ENCODE measurements at places on chromosomes 1 and 21. TPM values are rescaled to one million over a fixed set of nuclear protein-coding genes. Genes with fewer than 3 reads are reported as not detected.

The RNU1-3 gene
- not detected for polyA plus RNA-seq

The CD244 gene
- not detected for polyA plus RNA-seq

GRCh38 chr1:167145965-167146364 is 52.1 kb downstream of the STYXL2 start:
- no peak for DNase-seq

GRCh38 chr1:201365251-201365650 is 12.2 kb downstream of the TNNT2 start:
- DNase-seq = no peak

The FAM167B gene
- 3.3 TPM for polyA plus RNA-seq

GRCh38 chr1:101588677-101589076 is 351.9 kb downstream of the S1PR1 start:
- no peak for DNase-seq

GRCh38 chr1:218556016-218556415 is 210.9 kb downstream of the TGFB2 start:
- no peak for DNase-seq

GRCh38 chr1:183089025-183089639 is 65.9 kb downstream of the LAMC1 start:
- DNase-seq = no peak

DNA sequence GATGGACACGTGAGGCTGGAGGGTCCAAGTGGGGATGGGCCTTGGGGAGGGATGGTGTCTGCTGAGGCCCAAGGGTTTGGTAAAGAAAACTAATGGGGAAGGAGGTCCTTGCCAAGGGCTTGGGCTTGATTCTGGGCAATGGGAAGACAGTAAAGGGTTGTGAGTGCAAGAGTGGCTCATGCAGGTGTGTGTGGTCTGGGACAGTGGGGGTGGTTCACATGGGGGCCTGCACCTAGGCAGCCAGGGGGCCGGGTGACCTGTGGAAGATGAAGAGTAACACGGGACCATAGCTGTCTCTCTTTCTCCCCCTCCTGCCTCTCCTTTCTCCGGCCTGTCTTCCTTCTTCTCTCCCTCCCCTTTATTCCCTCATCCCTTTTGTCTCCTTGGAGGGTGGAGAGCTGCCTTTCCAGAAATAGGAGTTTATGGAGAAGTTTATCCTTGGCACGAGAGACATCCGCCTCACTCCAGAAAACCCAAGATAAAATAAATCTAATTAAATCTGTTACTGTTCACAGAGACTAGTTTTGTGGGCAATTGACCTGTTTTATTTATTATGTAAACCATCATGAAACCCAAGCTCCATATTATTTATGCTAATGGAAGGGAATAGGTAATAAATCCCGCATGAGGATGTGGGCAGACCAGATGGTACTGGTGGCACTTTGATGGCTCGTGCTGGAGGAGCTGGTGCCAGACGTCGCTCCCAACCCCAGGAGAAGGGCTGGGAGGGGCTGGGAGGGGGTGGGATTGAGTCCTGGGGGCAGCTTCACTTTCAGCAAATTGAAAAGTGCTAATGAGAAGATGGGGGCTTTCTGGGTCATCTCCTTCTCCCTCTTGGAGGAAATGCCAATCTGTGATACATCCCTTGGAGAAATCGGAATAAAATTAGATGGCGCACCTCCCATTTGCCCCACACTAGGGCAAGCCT is 272.9 kb upstream of the CSF3R start:
- DNase-seq = no peak

The RHD gene
- polyA plus RNA-seq = 1.1 TPM

- no peak for DNase-seq
These were observed 31.4 kb upstream of the MROH9 start for GRCh38 chr1:170903961-170904360.

- no peak for DNase-seq
These were observed 9.1 kb upstream of the METTL13 start for GRCh38 chr1:171772312-171772711.

The CACHD1 gene
- 11.8 TPM for polyA plus RNA-seq

DNA sequence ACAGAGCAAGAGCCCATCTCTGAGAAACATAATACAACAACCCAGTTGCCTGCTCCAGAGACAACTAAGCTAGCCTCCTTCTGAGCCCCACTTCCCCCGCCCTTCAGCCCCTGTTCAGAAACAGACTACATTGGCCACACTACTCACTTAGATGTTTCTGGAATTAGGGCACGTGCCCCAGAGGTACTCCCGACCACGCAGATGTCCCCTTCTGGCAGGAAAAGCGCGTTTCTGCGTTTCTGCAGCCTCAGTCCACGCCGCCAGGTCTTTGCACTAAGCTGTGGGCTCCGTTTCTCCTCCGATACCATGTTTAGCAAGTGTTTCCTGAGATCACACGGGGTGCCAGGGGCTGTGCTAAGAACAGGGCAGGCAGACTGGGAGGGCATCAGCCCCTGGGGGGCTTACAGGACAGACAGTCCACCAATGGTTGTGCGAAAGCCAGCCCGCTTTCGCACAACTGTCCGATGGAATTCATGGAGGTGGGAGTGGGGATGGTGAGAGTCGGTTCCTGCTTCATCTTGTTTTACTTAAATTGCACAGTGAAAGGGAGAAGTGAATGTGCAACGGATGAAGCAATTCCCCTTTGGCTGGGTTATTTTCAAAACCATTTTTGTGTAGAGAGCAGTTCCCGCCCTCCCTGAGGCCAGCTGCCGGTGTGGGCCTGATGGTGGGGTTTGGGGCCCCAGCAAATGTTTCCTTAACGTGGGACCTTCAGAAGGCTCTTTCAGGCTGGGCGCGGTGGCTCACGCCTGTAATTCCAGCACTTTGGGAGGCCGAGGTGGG is 2.7 kb downstream of the PIK3CD start:
- no peak for DNase-seq

The MOB3C gene
- polyA plus RNA-seq = 11.2 TPM

GRCh38 chr1:246139745-246140182 is 367.3 kb downstream of the SMYD3 start:
- no peak for DNase-seq

The SLC16A4 gene
- not detected for polyA plus RNA-seq

DNA sequence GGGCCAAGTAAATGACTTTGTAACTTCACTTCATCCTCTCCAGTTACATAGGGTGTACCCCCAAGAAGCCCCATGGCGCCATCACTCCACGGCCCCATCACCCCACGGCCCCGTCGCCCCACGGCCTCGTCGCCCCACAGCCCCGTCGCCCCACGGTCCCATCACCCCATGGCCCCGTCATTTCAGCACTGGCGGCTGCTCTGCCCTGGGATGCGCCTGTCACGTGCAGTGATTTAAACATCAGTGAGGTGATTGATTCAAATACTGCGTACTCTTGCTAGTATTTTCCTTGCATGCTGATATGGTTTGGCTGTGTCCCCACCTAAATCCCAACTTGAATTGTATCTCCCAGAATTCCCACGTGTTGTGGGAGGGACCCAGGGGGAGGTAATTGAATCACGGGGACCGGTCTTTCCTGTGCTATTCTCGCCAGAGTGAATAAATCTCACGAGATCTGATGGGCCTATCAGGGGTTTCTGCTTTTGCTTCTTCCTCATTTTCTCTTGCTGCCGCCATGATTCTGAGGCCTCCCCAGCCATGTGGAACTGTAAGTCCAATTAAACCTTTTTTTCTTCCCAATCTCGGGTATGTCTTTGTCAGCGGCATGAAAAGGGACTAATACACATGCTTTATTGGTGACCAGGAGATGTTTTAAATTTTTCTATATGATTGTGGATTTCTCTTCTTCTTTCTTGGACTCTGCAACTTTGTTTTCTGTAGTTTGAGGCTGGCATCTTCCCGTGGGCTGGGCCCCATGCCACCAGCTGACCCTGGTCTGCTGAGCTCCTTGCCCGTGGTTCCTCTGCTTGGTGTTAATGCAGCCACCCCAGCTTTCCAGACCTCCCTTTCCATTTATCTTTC is 50.1 kb upstream of the PCBP3 start:
- no peak for DNase-seq

GRCh38 chr1:26119892-26120608 is 8.4 kb downstream of the PDIK1L start:
- no peak for DNase-seq

DNA sequence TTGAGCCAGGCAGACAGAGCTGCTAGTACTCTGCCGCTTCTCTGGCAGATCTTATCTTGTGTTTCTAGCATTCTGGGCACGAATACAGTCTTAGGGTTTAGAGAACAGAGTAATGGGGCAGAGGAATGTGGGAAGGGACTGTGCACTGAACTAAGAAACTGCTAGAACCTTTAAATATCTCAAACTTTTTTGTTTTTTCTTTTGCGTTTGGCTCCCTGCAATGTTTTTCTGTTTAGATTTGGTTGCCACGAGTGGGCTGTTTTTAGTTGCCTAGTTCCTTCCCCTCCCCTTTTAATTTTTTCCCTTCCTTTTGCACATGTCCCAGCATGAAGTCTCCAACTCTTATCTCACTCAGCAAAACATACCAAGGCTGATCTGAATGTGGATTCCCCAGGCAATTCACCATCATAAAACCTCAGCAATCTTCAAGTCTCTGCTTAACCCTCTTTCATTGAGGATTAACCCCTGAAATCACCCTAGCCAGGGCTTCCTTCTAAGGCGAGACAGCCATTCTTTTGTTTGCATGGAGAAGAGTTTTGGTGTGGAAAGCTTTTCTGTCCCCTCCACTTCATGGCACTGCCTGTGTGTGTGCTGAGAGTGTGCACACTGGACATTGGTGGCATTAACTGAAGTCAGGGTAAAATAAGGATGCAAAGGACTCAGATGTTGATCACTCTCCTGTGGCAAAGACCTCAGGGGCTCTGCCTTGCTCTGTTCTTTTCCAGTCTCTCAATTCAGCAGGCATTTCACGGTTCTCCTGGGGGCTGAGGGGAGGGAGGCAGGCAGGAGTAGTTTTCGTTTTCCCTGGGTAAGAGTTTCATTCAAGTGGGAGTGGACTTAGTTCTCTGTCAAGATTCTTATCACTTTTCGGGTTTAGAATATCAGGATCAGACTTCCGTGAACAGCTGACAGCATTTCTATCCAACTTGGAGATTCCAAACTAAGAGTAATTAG is 2.8 kb upstream of the ATF3 start:
- DNase-seq = no peak

- no peak for DNase-seq
These were observed 5.9 kb downstream of the SSR2 start for GRCh38 chr1:156014829-156015228.

DNA sequence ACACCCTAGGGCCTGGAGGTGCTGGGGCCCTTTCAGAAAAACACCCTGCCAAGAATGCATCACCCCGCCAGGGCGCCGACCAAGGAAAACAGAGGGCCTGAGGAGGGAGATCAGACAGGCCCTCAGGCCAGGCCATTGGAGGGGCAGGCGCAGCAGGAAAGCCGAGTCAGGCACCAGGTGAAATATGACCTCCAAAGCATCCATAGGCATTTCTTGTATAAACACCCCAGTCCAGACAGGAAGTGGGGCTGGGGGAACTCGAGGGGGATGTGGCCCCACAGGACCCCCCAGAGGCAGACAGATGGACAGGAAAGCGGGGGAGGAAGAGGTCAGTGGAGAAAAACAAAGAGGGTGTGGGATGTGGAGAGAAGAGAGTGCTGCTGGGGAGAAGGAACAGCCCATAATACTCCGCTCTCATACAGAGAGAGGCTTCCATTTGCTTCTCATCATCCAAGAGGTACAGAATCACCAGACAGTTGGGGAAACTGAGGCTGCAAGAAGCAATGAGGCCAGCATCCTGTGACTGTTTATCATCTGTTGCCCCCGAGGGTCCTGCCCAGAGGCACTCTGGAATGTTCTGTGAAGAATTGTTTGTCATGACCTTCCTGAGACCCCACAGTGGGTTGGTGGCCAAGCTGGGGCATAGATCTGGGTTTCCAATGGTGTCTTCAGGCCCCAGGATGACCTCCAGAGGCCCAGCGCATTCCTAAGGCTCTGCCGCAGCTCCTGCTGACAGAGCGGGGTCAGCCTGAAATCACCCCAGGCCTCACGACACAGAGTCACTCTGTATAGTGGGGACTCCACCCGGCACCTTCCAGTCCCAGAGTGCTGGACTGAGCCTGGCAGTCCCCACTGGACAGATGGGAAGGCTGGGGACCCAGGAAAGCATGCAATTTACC is 18.0 kb downstream of the TRIM62 start:
- DNase-seq = no peak

The LAMB3 gene
- 0.43 TPM for polyA plus RNA-seq

The ADORA3 gene
- polyA plus RNA-seq = 0.36 TPM

- no peak for DNase-seq
These were observed 8.1 kb downstream of the MTHFR start for GRCh38 chr1:11797525-11798216.

DNA sequence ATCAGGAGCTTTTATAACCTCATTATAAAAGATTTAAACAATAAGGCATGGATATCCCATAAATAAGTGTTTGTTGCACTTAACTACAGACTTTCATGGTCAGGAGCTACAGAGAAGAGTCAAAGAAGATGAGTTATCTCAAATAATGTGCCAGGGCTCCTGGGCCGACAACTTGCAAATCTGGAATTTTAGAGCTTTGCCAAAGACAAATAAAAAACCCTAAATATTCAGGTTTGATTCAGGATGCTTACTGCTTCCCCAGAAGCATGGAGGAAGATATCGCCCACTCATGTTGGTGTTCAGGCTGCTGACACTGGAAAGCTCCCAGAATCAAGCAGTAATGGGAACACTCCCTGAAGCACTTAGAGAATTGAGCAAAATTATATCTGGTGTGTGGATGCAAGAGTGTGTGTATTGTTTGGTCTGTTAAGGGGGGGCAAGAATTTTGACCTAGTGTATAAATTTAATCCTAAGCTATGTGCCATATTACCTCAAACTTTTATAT is 176.9 kb upstream of the ESRRG start:
- no peak for DNase-seq

GRCh38 chr21:27475363-27475955 is 508.6 kb upstream of the ADAMTS5 start:
- DNase-seq = no peak

The KRTAP19-3 gene
- polyA plus RNA-seq = not detected

GRCh38 chr21:31781737-31782136 is 49.8 kb upstream of the SCAF4 start:
- peak; percentile 40 for DNase-seq

- no peak for DNase-seq
These were observed 97.3 kb downstream of the PSMG1 start for GRCh38 chr21:39085843-39086405.

GRCh38 chr1:84940481-84940880 is 47.5 kb upstream of the LPAR3 start:
- DNase-seq = no peak

- no peak for DNase-seq
These were observed 40.9 kb downstream of the MTARC1 start for GRCh38 chr1:220827445-220828178.

DNA sequence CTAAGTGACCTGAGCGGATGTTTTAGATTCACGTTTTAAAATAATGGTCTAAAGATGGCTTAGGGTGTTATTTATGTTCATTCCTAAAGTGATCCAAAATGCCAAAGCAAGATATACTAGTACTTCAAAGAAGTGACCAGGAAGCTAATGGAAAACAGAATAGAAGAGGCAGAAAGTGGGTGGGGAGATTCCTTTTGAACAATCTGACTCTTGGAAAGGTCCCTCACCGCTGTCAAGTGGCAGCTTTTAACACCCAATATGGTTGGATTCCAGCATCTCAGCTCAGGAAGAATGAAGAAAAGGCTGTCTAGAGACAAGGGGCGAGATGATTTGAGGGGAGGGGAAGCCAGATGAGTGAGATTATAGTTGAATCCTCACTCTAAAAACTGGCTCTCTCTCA is 90.3 kb downstream of the SCMH1 start:
- no peak for DNase-seq

Measured in muscle of arm (tissue), 14 donors.